ENCODE measurements at places on chromosomes 2 and 18.

GRCh38 chr2:28068088-28068487 lies 177.6 kb downstream of the BABAM2 start:
- no peaks in the 10 kb centered on the region for H3K27me3 ChIP-seq
- H3K4me1 ChIP-seq = no peaks in the 10 kb centered on the region
- H3K36me3 ChIP-seq = no peaks in the 10 kb centered on the region
- no peak overlapping the region for H3K27ac ChIP-seq
- no peak overlapping the region for H3K4me3 ChIP-seq

- DNase-seq = no peak
- no peak overlapping the region for H3K27ac ChIP-seq
- H3K36me3 ChIP-seq = no peaks in the 10 kb centered on the region
- no peak overlapping the region for H3K4me3 ChIP-seq
- H3K4me1 ChIP-seq = peaks cover 4% of the 10 kb centered on the region
Measured at GRCh38 chr2:3277748-3278520, 99.7 kb downstream of the EIPR1 start.

DNA sequence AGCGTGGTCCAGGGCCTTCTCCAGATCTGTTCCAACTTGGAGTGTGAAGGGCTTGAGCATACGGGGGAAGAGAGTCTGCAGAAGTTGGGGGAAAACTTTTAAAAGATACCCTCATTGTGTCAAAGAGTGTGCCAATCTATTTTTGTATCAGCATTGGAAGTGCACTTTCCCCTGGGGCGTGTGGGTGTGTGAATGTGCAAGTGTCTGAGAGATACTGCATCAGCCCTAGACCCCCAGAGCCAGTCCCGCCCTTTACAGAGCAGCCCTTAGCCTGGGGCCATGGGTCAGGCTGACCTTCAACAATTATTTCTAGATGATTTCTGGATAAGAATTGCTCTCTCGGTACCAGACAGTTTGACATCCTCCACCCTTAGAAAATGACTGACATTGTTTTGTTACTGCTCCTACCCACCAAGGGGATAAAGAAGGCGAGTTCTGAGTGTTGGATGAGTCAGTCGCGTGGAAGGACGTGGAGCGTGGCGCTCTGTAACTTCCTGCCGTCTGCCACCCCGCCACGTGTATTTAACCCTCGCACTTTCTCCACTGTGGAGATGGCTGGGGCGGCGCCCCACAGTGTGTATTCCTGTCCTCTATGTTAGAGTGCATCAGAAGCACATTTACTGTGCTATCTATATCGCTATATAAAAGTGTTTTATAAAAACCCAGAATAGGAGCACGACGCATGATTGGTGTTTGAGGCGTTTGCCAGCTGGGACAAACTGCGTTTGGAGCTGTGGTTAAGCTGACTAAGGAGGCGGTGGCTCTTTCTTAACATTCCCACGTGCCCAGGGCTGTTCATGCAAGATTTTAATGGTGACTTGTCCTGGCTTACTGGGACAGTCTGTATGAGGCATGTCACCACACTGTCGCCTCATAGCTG lies 122.6 kb downstream of the CABLES1 start:
- no peaks in the 10 kb centered on the region for H3K27me3 ChIP-seq
- no peak for DNase-seq
- no peak overlapping the region for H3K4me3 ChIP-seq
- H3K27ac ChIP-seq = peak overlapping the region; percentile 85

GRCh38 chr2:241315879-241316631 lies at the start of gene SEPTIN2:
Gene SEPTIN2, plus strand, starts transcription at chr2:241315925. Its CDS starts 8,308 bp downstream, at chr2:241324233.
- peak within 1 kb of the TSS; percentile 68 for H3K4me3 ChIP-seq
- H3K27me3 ChIP-seq = no peaks in the 10 kb centered on the region
- no peaks in the 10 kb centered on the region for H3K4me1 ChIP-seq
- peak within 1 kb of the TSS; percentile 99 for H3K27ac ChIP-seq
- no peaks in the 10 kb centered on the region for H3K36me3 ChIP-seq
- DNase-seq = no peak

GRCh38 chr2:168974428-168974827 lies 56.7 kb downstream of the ABCB11 start:
- no peaks in the 10 kb centered on the region for H3K27me3 ChIP-seq
- H3K27ac ChIP-seq = no peak overlapping the region
- H3K36me3 ChIP-seq = no peaks in the 10 kb centered on the region
- no peak overlapping the region for H3K4me3 ChIP-seq
- DNase-seq = no peak

DNA sequence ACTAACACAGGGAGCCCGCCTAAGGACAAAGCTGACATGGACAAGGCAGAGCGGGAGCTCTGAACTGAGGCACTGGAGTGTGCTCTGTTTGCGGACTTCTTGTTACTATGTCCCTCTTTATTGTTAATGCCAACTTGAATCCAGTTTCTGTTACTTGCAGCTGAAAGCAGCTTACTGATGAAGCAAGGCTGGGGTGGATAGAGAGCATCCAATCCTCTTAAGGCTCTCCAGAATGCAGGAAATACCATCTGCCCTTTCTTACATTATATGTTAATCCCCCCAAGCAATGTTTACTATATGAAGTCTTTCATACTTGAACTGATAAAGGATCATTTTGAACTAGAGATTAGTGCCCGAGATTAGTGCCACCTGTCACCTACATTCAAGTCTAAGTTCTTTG lies 9.4 kb downstream of the FAM210A start:
- no peaks in the 10 kb centered on the region for H3K27me3 ChIP-seq
- DNase-seq = no peak
- H3K36me3 ChIP-seq = no peaks in the 10 kb centered on the region
- no peak overlapping the region for H3K27ac ChIP-seq

DNA sequence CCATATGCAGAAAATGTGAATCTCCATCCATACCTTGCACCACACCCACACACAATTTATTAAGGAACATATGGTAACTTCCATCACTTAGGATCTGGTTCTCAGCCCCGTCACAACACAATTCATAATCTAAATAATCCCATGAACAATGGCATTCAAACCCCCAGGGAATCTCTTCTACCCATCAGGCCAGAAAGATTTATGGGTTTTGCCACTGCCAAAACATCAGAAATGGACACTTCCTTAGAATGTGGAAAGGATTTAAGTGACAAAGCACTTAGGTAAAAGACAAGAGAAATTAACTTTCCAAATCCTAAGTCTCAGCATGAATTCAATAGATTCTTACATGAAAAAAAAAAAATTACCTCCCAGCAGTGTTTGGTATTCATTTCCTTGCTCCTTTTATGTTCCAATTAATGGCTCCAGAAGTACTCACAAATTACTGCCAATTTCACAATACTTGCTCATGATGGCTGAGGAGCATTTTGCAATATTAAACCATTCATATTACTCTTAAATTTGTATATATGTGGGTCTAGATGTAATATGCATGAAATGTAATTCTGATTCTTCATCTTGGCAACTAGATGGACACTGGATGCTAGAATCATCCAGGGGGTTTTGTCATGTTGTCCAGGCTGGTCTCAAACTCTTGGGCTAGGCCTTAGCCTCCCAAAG lies 56.5 kb upstream of the TMEM247 start:
- no peaks in the 10 kb centered on the region for H3K4me1 ChIP-seq
- no peaks in the 10 kb centered on the region for H3K36me3 ChIP-seq
- no peaks in the 10 kb centered on the region for H3K27me3 ChIP-seq
- no peak overlapping the region for H3K4me3 ChIP-seq
- DNase-seq = no peak

Data from uterus (tissue), 4 donors.